ENCODE measurements at places on chromosomes 2 and 18.

DNA sequence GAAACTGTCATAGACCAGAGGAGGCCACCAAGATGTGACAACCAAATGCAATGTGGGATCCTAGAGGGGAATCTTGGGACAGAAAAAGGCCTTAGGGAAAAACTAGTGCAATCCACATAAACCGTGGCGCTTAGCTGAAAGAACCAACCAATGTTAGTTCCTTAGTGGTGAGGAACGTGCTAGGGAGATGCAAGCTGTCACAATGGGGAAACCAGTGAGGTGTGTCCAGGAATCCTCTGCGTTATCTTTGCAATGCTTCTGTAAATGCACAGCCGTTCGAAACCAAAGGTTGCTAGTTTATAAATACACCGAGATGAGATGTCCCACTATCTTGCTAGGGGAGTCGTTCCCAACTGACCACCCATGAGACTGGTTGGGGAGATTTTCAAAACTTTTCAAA, 157.0 kb upstream of the ID2 start:
- no peak for DNase-seq

DNA sequence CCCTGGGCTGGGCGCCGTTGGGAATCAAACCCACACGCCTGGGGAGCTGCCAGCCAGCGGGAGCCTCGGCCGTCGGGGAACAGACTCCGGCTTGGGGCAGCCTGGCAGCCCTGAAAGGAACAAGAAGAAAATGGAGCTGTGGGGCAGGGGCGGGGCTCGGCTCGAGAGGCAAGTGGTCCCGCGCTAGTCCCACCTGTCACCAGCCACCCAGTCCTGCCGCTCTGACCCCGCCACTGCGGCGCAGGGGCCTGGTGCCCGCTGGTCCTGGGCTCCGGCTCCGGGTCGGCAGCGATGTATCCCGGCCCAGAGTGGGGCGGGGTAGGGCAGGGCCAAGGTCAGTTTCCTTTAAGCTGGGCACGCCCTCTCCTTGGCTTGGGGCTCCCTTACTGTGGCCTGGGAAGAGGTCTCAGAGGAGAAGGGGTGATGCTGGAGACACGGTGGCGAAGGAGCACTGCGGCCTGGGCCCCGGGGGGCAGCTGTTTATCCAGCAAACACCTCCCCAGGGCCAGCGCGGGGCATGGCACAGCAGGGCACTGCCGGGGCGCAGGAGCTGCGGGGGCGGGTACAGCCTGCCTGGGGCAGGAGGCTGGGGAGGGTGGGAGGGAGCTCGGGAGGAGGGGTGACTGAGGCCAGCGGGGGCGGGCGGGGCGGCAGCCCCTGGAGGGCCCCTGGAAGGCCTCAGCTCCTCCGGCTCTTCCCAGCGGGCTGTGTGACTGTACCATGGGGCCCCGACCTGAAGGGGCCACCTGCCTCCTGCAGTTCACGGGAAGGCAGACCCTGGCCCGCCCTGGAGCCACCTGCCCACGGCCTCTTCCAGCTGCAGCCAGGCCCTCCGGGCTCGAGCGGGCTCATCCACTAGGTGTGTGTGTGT, 15.6 kb downstream of the ODC1 start:
- no peak for DNase-seq

- DNase-seq = no peak
Observed at GRCh38 chr2:14702258-14702657, 69.7 kb downstream of the LRATD1 start.

- DNase-seq = no peak
Observed at GRCh38 chr18:3529077-3529476, 79.1 kb downstream of the TGIF1 start.

GRCh38 chr18:21803495-21803894, 62.9 kb downstream of the MIB1 start:
- no peak for DNase-seq

DNA sequence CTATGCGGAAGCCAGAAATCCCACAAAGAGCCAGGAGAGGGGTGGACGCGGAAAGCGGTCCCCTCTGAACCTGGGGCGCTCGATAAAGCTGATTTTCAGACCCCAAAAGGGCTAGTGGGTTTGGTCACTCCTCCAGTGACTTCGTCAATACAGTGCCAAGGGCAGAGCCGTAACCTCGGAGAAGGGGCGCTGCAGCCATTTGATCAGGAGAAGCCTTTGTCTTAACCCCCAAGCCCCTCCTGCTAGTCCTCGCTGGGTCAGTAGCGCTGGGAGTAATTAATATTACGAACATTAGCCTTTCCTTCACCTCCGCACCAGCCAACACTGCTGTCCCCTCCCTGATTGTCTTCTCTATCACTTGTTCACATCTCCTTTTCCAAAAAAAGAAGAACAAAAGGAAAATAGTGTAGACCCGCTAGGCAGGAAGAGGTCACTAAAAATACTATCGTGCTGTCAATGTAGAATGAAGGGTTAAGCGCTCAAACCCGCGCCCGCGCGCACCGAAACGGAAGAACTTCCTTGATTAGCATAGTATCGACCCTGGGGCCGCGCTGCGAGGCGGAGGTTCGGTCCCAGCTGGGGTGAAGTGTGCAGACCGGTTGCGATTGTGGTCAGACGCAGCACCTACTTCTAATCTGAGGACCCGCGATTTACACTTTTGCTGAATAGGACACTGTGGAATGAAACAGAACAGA, 63.2 kb upstream of the MAPRE2 start:
- peak; percentile 10 for DNase-seq

DNA sequence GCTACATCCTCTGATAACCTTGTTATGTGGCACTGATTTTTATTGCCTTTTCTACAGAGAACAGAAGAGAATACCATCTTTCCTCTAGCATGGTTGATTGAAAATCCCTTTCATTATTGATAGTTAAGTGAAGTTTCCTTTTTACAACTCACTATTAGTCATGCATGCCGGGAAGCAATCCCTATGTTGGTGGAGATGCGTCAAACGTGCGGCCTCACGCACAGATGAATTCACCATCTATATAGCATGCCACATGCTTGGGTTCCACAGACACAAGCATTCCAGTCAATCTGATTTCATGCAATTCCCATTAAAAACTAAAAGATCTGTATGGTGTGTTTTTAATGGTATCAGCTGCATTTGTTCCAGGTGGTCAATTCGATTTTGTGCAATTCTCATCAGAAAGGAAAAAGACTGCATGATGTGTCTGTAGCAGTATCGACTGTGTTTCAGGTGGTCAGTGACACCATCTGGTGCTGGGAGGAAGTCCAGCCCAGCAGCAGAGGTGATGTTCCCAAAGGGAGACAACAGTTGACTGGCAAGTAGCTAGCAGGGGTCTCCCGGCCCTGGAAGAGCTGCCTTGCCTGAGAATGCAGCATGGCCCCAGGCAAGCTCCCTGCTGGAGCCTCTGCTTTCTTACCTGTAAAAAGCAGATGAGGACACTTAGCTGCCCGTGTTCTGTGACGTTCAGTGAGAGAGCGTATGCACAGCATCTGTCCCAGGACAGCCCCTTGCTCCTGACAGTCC, 151.3 kb upstream of the NCK2 start:
- DNase-seq = no peak

- DNase-seq = no peak
Observed at GRCh38 chr2:205835251-205835791, 153.0 kb downstream of the NRP2 start.

DNA sequence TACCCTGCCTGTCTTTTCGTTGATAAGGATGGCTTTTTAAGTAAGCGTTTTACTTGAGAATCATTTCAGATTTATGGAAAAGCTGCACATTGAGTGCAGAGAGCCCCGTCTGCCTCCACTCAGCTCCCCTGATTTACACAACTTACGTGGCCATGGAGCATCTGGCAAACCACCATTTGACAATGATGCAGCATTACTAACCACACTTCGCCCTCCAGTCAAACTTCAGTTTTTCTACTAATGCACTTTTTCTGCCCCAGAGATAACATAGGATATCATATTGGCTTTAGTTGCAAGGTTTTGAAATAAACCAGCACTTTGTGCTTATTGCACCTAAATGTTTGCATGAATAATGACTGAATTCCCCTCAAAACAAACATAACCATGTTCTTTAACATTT, 165.1 kb upstream of the TPO start:
- no peak for DNase-seq

GRCh38 chr2:101623031-101623521, 74.4 kb upstream of the MAP4K4 start:
- no peak for DNase-seq

- DNase-seq = no peak
Observed at GRCh38 chr2:187874786-187875185, 320.6 kb upstream of the TFPI start.

DNA sequence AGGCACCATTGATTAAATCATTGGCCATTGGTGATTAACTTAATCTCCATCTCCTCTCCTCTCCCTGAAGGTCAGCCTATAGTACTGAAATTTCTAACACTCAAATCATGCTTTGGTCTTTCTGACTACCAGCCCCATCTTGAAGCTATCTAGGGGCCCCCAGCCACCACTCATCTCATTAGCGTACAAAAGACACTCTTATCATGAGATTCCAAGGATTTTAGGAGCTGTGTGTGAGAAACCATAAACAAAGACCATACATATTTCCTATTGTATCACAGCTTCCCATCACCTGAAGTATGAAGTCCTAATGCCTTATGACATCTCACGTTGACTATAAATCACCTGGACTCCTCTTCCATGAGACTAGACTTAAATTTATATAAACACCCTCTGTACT, 94.0 kb upstream of the B3GNT2 start:
- DNase-seq = no peak

DNA sequence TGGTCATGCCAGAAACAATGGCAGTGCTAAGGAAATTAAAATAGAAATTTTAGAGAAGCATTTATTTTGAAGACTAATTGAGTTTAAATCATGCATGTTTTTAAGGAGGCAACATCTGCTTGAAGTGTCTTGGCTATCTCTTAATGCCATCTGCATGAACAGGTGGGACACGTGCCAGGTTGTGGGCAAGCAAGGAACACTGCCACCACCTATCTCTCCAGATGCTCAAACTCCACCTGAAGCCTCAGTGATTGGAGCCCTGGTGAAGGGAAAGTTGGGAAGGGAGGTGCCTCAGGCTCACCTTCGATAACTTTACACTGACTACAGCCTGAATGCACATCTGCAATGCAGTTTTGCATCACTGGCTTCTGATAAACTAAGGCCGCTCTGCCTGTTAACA, 91.5 kb downstream of the TPGS2 start:
- DNase-seq = no peak

GRCh38 chr18:8351161-8351560, 258.1 kb upstream of the RAB12 start:
- DNase-seq = no peak
